ENCODE measurements at places on chromosomes 16 and 17. TPM values are rescaled to one million over a fixed set of nuclear protein-coding genes. Genes with fewer than 3 reads are reported as not detected.
A peak's percentile ranks its signal among the peaks of the same experiment; 100 is the strongest.

Gene HCRT
- not detected for total RNA-seq

Gene GJC1
- total RNA-seq: 44.3 TPM

DNA sequence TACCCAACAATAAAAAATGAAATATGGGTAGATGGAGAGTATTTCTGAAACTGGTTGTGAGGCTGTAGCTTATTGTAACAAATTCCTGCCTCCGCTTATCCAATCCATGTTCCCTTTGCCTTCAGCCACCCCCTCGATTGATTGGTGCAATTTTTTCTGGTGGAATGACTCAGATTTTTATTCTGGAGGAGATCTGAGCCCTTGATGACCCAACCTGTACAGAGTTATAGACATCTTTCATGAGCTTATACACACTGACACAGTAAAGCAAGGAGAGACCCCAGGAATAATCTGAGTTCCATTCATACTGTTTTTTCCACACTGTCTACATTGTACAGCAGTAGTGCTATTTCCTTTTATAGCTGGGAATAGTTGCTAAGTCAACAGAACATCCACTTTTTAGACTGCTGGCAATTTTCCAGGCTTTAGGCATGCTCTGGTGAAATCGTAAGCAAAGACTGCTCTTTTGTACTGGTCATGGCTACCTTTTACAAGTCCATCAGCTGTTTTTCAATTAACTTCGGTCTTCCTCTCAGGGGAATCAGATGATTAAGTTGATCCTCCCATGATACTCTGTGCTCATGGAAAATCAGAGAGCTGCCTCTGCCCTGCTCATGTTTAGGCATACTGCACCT, 30.1 kb downstream of the CCL4 start:
- DNase-seq: peak; percentile 48

Gene SOST
- total RNA-seq: not detected

- DNase-seq: no peak
Measured at GRCh38 chr17:48333034-48333530, 96.9 kb downstream of the SKAP1 start.

- DNase-seq: peak; percentile 35
Measured at GRCh38 chr16:50688083-50688482, 5.3 kb upstream of the NOD2 start.

- no peak for DNase-seq
Measured at GRCh38 chr17:12765548-12765947, 23.8 kb upstream of the ARHGAP44 start.

DNA sequence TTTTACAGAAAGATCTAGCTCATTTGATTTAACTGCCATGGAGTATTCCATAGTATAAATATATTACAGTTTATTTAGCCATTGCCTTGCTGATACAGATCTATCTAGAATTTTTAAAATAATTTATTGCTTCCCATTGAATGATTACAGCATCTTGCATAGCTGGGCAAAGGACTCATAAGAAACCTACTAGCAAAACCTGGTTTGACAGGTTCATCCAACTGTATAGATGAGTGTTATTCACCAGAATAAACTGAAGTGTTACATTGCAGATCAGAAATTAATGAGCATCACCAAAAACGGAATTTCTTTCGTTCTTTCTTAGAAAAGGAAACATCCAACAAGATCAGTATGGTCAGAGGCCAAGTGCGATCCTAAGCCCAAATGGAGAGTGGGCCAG, 202.2 kb upstream of the CACNG5 start:
- DNase-seq: no peak

Gene MMP15
- 35.3 TPM for total RNA-seq

- no peak for DNase-seq
Measured at GRCh38 chr17:65297384-65297783, 160.2 kb downstream of the RGS9 start.

DNA sequence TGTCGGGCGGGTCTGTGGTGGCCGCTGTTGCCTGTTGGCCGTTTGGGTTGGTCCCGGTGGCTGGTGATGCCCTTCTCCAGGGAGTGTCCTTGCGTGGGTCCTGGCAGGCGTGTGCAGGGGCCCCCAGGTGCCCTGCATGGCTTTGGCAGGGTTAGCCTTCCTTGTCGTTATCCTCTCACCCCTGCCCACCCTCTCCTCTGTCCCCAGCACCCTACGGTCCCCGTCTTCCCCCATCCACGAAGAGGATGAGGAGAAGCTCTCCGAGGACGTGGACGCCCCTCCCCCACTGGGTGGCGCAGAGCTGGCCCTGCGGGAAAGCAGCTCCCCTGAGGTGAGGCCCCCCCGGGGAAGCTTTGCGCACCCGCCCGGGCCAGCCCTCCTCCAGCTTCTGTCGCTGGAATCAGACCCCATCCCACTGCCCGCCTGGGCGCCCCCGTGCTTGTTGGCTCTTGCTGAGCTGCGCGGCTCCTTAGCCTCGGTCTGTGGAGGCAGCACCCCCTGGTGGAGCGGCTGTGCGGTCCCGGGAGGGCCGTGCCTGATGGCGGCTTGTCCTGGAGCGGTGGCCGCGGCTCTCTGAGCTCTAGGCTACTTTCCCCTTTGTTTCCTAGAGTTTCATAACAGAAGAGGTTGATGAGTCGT, 10.6 kb upstream of the NUDT16L1 start:
- peak; percentile 52 for DNase-seq

- DNase-seq: peak; percentile 62
Measured at GRCh38 chr17:28906706-28907438, 4.0 kb upstream of the DHRS13 start.

DNA sequence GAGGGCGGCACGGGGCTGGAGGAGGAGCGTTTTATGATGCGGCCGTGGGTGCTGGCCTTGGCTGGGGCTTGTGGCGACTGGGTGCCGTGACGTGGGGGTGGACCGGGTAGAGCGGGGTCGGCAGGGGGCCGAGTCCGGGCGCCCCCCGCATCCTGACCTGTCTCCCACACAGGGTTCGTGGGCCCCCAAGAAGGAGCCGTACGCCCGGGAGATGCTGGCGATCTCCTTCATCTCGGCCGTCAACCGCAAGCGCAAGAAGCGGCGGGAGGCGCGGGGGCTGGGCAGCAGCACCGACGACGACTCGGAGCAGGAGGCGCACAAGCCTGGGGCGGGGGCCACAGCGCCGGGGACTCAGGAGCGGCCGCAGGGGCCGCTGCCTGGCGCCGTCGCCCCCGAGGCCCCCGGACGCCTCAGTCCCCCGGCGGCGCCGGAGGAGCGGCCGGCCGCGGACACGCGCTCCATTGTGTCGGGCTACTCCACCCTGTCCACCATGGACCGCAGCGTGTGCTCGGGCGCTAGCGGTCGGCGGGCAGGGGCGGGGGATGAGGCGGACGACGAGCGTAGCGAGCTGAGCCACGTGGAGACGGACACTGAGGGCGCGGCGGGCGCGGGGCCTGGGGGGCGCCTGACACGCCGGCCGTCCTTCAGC, 81.6 kb downstream of the ARHGAP23 start:
- DNase-seq: peak; percentile 44

Gene TBC1D26
- 0.34 TPM for total RNA-seq

Gene RUSF1
- 75.9 TPM for total RNA-seq

DNA sequence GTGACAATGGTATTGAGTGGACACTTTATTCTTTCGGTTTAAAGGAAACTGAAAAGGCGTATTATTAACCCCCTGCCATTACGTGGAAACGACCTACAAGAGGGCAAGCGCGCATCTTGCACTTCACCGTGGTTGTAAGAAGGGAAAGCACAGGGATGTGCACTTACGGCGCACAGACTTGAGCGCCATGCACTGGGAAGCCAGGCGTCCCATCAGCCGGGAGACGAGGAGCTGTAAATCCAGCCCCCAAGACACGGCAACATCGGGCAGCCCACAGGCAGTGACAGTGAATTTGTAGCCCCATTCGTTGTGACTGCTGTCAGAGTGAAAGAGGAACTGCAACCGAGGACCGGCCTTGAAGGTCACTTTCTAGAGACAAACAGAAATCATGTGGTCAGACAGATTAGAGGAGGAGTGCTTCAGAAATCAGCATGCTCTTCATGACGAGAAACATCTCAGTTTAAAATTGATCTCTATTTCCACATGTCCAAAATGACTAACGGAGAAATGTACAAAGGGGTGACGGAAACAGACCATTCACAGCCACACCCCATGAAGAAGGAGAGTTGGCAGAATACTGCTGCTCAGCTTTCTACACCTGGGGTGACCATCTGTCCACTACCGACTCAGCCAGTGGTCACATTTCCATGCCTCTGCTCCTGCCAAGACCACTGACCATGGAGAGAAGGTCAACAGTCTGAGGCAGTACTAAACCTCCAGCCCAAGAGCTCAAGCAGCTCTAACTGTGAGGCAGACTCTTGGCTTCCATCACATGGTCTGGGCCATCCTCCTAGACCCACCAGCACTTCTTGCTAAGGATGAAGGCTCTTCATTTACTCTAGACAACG, 68.6 kb downstream of the ZZEF1 start:
- DNase-seq: no peak

Gene TMED6
- total RNA-seq: 0.65 TPM

Gene SKAP1
- total RNA-seq: 3.3 TPM

Gene SCRN2
- 37.8 TPM for total RNA-seq

GRCh38 chr17:29143894-29144293, 36.3 kb downstream of the MYO18A start:
- DNase-seq: peak; percentile 47
